Thoracic aorta (tissue), 2 donors: ENCODE measurements at places on chromosomes 3 and 15. TPM values are rescaled to one million over a fixed set of nuclear protein-coding genes. Genes with fewer than 3 reads are reported as not detected.

Gene SH2D7
- total RNA-seq, result not detected

Gene P2RY13
- total RNA-seq, result 1.4 TPM

Gene RHCG
- not detected for total RNA-seq

Gene VIPR1
- total RNA-seq, result 31.0 TPM

Gene SMCO1
- total RNA-seq, result not detected

Gene SERPINI2
- not detected for total RNA-seq

Gene ITPKA
- 4.4 TPM for total RNA-seq

Gene OIP5
- not detected for total RNA-seq

Gene SLC22A13
- 0.99 TPM for total RNA-seq

Gene GNB5
- total RNA-seq, result 27.9 TPM

Gene ZDHHC19
- not detected for total RNA-seq

Gene STAB1
- 249 TPM for total RNA-seq

Gene GPR62
- not detected for total RNA-seq

Gene ZNF80
- total RNA-seq, result not detected

Gene FBXW12
- not detected for total RNA-seq

Gene KCNMB3
- total RNA-seq, result 7.7 TPM

Gene C3orf22
- total RNA-seq, result not detected

Gene MYLK
- 563 TPM for total RNA-seq

Gene ADAMTSL3
- total RNA-seq, result 41.4 TPM

Gene FAIM
- 20.6 TPM for total RNA-seq

Gene PARP9
- 31.8 TPM for total RNA-seq

Gene MEIS2
- total RNA-seq, result 57.2 TPM

Gene HTD2
- 13.9 TPM for total RNA-seq

Gene BNC1
- total RNA-seq, result 0.49 TPM

Gene CLSTN2
- total RNA-seq, result 15.7 TPM

Gene CLDN18
- 7.3 TPM for total RNA-seq

Gene NRROS
- 4.7 TPM for total RNA-seq

Gene HYAL2
- 86.5 TPM for total RNA-seq

Gene TPRG1
- total RNA-seq, result 14.5 TPM

Gene FGF7
- 12.7 TPM for total RNA-seq

Gene MED12L
- total RNA-seq, result 0.27 TPM

Gene CEMIP
- total RNA-seq, result 1.1 TPM

Gene EPB42
- total RNA-seq, result not detected
